ENCODE measurements at places on chromosomes 16 and 17. TPM values are rescaled to one million over a fixed set of nuclear protein-coding genes. Genes with fewer than 3 reads are reported as not detected.
A peak's percentile ranks its signal among the peaks of the same experiment; 100 is the strongest.

OTOA gene
- total RNA-seq, result 0.51 TPM

DNA sequence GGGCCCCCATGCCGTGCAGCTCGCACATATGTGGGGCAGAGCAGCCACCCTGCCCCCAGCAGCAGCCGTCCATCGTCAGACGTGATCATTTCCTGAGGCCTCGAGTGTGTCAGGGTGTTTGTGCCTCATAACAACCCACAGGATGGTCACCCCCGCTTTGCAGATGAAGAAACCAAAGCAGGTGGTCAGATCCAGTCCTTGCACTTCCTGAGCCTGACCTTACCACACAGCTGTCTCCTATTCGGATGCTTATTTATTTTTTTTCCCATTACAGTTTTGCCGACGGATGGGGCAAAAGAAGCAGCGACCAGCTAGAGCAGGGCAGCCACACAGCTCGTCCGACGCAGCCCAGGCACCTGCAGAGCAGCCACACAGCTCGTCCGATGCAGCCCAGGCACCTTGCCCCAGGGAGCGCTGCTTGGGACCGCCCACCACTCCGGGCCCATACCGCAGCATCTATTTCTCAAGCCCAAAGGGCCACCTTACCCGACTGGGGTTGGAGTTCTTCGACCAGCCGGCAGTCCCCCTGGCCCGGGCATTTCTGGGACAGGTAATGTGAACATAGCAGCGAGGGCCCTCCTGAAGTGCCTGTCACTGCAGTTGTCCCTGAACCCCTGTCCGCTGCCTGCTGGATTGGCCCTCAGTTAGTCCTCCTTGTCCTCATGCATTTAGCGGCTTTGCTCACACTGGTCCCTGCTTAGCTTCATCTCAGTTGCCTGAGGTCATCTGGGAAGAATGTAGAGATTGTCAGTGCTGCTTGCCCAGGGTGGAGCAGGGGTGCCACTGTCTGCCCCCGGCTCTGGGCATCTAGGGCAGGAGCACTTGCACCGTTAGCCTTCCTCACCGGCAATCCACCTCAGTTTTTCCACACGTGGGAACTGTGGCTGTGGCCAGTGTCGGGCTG is 1.4 kb downstream of the MPG start:
- no peaks in the 10 kb centered on the region for H3K36me3 ChIP-seq
- no peaks in the 10 kb centered on the region for H3K27me3 ChIP-seq
- no peak overlapping the region for H3K27ac ChIP-seq

NPIPA1 gene
- total RNA-seq, result 60.9 TPM

DNA sequence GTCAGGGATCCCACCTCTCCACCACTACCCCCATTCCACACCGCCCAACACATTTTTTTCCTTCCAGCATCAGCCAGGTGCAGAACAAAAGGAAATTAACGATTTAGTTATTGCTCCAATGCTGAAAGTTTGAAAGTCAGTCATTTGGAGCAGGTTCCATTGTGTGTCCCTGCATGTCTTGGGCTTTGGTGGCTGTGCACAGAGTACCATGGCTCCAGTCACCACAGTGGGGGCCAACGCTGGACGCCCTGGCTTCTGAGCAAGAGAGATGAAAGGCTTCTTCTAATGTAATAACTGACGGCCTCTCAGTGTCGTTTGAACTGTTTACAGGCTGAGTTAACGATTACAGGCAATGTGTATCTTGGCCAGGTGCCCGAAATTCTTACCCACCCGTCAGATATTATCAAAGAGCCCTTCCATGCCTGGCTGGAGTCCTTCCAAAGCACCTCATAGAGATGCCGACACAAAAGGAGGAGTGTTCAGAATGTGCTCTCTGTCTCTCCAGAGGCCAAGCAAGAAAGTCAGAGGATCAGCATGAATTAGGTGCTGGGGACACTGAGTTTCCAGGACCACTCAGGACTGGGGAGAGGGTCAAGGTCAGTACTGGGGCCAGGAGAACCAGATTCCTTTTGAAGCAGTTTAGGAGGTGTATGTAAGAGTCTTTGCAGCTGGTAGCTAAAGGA is 25.9 kb downstream of the RNF43 start:
- peaks cover 44% of the 10 kb centered on the region for H3K4me1 ChIP-seq
- peak; percentile 89 for DNase-seq
- H3K27me3 ChIP-seq, result no peaks in the 10 kb centered on the region

DNA sequence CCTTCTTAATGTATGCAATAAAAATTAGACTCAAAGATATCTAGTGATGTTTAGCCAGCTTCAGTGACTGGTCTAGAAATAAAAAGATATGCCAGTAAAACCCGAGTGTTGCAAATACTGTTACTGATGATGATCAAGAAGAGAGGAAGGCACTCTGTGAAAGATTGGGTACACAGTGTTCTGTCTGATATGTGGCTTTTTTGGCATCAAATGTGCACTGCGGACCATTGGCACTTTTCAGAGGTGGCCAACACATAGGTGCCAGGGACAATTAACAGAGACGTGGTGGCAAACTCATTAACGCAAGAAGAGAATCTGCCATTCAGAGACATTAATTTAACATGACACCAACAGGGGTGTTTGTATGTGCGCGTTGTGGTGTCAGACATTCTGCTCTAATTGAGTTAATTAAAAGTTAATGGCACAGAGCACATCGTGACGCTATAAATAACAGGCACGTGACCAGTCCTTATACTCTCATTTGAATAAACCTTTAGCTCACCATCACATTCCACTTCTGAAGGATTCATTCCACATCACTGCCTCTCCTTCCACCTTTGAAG is 549.3 kb upstream of the HSBP1 start:
- no peaks in the 10 kb centered on the region for H3K36me3 ChIP-seq
- no peak overlapping the region for H3K4me3 ChIP-seq
- no peaks in the 10 kb centered on the region for H3K4me1 ChIP-seq
- H3K27ac ChIP-seq, result no peak overlapping the region

SLC13A2 gene
- not detected for total RNA-seq

TAC4 gene
- total RNA-seq, result not detected

DNA sequence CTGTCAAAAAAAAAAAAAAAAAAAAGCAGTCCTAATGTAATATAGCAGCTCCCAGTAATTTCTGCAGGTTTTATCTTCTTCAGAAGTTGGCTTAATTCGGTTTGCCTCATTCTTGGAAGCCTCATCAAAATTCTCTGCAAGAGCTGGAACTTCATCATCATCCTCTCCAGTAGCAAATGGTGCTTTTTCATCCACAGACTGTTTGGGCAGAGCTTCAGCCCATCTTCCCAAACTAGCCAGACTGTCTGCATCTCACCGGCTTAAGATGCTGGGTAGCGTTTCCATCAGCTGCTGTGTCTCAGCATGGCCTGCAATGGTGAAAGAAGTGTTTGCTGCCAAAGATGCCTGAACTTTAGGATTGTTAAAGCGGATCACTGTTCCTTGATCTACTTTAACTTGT is 112.6 kb downstream of the AIPL1 start:
- H3K27ac ChIP-seq, result no peak overlapping the region
- no peaks in the 10 kb centered on the region for H3K4me1 ChIP-seq
- H3K27me3 ChIP-seq, result peaks cover 4% of the 10 kb centered on the region
- DNase-seq, result no peak

GRCh38 chr17:59508999-59509625 is 56.3 kb upstream of the DHX40 start:
- H3K27ac ChIP-seq, result no peak overlapping the region
- H3K4me3 ChIP-seq, result no peak overlapping the region
- no peak for DNase-seq

Measured in cardiac muscle cell (in vitro differentiated cells and primary cell).